HEK293T (cell line): ENCODE measurements at places on chromosomes 6 and 20.

DNA sequence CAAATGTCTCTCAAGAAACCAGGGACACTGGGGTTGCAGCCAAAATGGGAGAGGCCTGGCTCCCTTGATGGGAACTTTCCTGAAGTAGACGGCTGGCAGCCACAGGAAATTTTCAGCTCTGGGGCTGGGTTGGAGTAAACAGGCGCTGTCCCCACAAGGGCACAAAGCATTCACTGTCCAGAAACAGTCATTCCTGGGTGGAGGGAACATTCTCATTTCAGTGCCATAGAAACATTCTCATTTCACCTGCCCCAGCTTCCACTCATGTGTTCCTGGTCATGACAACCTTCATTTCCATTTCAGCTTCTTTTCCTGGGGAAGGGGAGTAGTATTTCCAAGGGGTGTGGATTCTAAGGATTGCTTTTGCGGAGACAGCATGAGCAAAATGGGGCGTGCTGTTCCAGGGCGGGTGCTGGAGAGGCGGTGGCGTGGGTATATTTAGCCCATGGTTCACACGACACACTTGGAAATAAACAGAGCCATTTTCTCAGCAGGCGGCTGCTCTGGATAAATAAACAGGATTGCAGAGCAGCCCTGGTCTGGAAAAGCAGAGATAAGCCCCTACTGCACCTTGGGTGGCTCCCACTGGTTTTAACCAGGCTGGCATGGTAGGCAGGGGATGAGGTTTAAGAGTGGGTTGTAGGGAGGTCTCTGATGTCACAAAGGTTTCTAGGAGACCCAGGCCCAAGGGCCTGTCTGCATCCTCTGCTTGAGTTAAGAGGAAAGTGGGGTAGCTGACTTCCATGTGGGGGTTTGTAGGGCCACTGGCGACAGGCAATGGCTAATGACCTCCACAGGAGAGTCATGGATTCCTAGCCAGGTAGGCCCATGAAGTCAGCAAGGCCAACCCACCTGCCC lies 32.9 kb downstream of the COX4I2 start:
- DNase-seq = peak; percentile 79

- DNase-seq = no peak
These were observed 69.2 kb upstream of the CCN6 start for GRCh38 chr6:111984516-111985201.

- DNase-seq = no peak
These were observed 56.0 kb downstream of the TGM2 start for GRCh38 chr20:38108986-38109541.

DNA sequence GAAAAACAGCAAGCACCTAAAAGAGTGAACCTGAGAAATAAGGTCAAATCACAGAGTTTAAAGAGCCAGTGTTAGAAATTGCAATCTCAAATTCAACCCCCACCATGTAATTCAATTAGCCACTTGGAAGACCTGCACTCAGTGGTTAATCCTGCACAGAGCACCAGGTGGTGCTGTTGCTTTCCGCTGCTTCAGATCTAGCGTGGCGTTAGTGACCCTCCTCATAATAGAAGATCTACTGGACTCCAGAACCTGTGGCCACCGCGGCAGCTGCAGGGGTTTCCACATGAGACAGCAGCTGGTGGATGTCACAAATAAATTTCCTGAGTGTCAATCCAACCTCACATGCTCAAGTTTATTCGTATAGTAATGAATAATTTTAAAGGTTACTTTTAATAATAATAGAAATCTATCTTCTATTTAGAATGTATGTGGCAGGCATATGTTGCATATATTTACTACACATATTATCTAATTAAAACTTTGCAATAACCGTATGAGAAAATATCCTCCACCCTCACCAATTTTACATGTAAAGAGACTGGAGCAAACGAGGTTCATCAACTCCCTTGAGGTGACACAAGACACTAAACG lies 84.4 kb downstream of the SYNE1 start:
- DNase-seq = peak; percentile 77

DNA sequence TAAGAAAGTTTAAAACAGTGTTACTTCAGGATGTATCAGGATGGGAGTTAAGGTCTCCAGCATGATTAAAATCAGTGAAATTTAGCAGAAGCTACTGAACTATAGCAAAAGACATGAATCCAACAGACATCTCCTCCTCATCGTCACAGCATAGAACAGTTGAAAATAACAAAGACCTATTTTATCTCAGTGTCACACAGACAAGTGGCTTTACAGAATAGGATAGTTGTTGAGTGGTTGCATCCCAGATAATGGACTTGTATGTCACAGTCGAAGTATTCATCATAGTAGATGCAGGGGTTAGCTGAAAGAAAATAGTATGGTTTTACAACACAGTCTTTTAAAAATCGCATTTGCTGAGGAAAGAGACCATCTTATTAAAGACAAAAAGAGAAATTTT lies 31.2 kb downstream of the CRISP1 start:
- no peak for DNase-seq

DNA sequence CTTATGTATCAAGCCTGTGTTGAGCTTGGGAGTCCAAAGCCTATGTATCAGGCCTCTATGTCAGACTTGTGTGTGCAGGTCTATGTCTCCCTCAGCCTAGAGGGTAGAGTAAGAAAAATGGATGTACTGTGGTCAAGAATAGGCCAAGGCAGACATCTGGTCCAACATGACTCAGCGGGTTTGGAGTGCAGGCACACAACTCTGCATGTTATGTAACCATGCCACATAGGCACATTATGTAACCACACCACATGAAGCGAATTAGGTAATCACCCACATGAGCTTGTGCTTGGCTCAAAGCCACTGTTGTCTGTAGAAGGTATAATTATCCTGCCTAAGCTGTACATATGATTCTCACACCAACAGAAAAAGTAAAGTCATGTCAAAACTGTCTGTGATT lies 1190.5 kb upstream of the EYS start:
- DNase-seq = no peak
